ENCODE measurements at places on chromosomes 3 and 15. TPM values are rescaled to one million over a fixed set of nuclear protein-coding genes. Genes with fewer than 3 reads are reported as not detected.

The TIGIT gene
- not detected for polyA plus RNA-seq

DNA sequence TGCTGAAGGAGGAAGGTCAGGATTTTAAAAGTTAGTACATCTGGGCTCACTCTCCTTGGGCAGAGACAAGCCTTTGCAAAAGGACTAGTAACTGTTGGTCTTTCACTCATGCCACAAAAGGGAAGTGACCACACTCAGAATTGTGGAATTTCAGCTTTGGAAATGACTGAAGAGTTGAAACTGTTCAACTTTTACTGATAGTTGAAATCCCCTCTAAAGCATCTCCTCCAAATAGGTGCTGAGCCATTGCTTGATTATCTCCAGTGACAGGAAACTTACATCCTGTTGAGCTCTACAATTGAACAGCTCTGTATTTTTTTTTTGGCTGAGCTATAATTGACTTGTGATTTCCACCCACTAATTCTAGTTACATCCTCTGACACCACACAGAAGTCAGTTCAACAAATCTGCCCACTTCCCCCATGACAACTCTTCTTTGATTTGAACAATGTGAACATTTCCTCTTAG lies 254.8 kb upstream of the TPRG1 start:
- DNase-seq: no peak

The GPR62 gene
- polyA plus RNA-seq: not detected

GRCh38 chr3:128210711-128211110 lies 57.4 kb downstream of the EEFSEC start:
- DNase-seq: no peak

The GLDN gene
- not detected for polyA plus RNA-seq

GRCh38 chr3:162770551-162770950 lies 1273.9 kb downstream of the OTOL1 start:
- DNase-seq: no peak

The RETNLB gene
- polyA plus RNA-seq: not detected

The RBSN gene
- polyA plus RNA-seq: 5.9 TPM

DNA sequence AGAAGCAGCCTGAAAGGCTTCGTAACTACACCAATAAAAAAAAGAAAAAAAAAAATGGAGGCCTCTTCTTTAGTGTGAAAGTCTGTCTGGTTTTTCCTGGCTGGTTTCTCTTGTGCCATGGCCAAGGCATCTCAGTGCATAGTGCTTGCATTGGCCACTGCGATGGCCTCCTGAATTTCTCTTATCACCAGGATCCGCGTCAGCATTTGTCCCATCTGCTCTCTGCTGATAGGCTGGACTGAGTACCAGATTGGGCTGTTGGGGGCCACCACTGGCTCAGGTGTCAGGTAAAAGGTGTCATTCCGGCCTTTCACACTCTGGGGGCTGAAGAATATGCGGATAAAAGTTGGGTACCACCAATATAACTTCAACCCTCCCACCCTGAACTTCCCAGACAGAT lies 1.1 kb upstream of the IMPDH2 start:
- no peak for DNase-seq

DNA sequence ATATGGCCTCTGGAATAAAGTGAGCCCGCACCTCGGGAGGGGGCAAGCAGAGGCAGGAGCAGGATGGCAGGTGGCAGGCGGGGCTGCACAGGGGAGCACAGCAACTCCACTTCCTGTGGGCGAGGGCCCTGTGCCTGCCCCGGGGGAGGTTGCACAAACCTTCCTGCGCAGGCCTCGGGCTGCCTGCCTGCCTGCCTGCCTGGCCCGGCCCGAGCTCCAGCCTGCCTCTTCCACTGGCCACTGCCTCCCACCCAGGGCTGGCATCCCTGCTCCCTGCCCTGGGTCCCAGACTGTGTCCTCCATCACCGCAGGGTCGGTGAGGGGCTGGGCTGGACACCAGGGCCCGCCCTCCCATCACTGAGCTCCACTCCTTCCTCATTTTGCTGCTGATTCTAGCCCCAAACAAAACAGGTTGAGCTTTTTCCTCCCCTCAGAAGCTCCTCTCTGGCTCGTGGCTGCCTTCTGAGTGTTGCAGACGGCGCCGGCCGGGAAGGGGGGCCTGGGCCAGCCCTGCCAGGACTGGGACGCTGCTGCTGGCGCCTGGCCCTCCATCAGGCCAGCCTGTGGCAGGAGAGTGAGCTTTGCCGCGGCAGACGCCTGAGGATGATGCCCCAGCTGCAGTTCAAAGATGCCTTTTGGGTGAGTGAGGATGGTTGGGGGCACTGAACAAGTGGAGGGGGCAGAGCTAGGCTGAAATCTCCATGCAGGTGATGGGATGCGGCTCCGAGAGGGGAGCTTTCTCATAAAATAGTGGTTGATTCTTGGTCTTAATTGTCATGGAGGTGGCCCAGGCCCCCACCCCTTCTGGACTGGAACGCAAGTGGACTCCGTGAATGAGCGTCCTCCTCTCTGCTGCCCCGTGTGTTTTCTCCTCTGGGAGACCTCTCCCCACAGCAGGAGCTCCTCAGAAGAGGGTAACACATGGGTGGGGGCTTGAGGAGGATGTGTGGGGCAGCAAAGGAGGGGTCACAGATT lies at the start of gene PSTPIP1:
Gene PSTPIP1, plus strand, starts transcription at position 156 of the 975 bp plus-strand sequence. Its CDS starts 448 bp downstream, at position 604.
- DNase-seq: peak; percentile 50

All from foreskin keratinocyte (primary cell).